ENCODE measurements at places on chromosomes 2 and 18.

DNA sequence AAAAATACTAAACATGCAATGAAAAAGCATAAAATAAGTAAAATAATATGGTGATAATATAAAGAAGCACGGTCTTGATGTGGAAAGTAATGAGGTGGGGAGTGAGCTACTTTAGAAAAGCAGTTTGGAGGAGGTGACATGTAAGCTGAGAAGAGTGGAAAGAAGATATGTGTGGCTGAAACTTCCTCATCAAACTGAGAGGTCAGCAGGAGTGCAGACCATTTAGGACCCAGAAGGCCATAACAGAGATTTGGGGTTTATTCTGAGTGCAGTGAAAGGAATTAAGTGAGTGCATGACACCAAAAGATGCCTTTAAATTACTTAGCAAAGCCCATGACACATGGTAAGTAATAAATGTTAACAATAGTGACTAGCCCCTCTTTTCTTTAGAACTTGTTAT is 24.4 kb upstream of the TMEM182 start:
- DNase-seq = no peak

- DNase-seq = no peak
Measured at GRCh38 chr2:44314362-44314761, 39.1 kb downstream of the SLC3A1 start.

- no peak for DNase-seq
Measured at GRCh38 chr2:190668892-190669291, 20.0 kb downstream of the NAB1 start.

DNA sequence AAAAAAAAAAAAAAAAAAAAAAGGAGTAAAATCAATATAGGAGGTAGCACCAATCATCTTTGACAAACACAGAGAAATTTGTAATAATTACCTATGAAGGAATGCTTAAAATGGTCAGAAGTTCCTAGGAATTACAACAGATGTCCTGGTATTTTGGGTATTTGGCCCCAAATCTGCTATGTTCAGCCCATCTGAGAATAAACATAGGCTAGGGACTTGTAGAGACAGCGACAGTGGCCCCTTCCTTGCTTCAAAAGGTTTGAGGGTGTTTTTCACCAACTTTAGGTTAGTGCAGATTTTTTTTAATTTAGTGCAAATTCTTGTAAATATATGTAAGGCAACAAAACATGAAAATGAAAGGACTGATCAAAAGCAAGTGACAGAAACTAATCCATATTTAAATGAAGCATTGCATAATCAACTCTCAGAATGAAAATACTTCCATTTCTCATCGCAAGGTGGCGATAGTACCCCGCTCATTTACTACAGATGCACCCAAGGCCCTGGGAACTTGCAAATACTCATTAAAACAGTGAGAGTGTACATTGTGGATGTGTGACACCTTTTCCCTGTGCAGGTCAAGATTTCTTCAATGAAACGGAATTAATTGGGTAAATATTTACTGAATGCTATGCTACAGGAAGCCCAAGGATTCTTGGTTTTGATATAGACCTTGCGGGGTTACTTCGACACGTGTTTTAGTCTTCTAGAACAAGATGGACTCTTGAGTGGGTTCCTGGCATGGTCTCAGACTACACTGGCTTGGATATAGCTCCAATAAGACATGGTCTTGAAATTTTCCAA is 44.6 kb downstream of the FAM124B start:
- no peak for DNase-seq

- no peak for DNase-seq
Measured at GRCh38 chr2:224938651-224939182, 103.6 kb downstream of the DOCK10 start.

- DNase-seq = no peak
Measured at GRCh38 chr18:23324056-23324811, 128.9 kb upstream of the RIOK3 start.

DNA sequence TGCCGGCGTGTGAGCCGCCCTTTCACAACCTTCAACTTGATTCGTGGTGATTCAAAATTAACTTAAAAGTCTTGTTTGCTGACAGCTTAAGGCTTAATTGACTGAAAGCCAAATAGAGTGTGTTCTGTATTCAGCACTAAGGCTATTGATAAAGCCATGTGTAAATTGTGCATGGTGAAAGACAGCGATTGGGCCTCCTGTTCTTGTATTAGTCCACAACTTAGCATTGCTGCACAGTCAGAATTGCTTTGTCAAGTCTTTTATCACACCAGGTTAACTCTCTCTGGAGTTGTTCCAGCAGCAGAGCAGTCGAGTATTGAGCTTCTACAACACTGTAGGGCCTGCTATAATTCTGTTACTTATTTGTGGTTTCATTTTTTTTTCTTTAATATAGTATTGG is 210.1 kb downstream of the WDR7 start:
- no peak for DNase-seq

- DNase-seq = no peak
Measured at GRCh38 chr18:32303400-32303799, 113.6 kb downstream of the MEP1B start.

- no peak for DNase-seq
Measured at GRCh38 chr2:145601361-145601925, 1081.5 kb upstream of the ZEB2 start.

DNA sequence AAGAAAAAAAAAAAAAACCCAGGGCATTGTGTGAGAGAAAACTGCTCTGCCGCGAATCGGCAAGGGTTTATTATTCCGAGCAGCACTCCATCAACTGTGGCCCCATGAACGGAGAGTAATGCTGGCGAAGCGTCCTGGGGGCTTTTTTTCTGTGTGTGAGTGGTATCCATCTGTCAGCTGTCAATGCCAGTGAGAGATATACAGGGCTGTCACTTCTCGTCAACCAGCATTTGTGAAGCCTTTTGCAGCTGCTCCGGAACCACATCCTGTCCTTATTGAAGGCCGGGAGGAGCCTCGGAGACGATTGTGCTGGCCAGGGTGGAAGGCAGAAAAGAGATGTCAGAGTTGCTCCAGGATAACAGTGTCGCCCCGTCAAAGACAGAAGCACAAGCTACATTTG is 356.9 kb upstream of the SMIM21 start:
- no peak for DNase-seq

- DNase-seq = no peak
Measured at GRCh38 chr2:134694411-134694810, 24.4 kb downstream of the TMEM163 start.

- no peak for DNase-seq
Measured at GRCh38 chr2:2701813-2702212, 370.7 kb upstream of the MYT1L start.

DNA sequence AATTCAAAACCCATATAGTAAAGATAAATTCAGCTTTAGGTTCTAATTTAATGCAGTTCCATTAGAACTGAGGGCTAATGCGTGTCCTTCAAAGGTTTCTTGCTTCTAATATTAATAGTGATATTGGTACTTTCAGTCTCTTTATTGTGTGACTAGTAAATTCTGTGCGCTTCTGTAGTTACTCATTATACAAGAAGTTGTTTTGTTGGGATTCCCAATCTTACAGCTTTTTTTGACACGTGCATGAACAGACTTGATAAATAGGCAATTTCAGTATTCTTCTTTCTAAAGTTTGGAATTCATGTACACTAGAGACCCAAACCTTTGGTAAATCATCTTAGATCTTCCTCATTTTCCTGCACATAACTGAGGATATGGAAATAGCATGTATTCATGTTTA is 71.8 kb downstream of the HAUS1 start:
- DNase-seq = no peak

- DNase-seq = no peak
Measured at GRCh38 chr2:120360307-120360855, 14.4 kb downstream of the INHBB start.

DNA sequence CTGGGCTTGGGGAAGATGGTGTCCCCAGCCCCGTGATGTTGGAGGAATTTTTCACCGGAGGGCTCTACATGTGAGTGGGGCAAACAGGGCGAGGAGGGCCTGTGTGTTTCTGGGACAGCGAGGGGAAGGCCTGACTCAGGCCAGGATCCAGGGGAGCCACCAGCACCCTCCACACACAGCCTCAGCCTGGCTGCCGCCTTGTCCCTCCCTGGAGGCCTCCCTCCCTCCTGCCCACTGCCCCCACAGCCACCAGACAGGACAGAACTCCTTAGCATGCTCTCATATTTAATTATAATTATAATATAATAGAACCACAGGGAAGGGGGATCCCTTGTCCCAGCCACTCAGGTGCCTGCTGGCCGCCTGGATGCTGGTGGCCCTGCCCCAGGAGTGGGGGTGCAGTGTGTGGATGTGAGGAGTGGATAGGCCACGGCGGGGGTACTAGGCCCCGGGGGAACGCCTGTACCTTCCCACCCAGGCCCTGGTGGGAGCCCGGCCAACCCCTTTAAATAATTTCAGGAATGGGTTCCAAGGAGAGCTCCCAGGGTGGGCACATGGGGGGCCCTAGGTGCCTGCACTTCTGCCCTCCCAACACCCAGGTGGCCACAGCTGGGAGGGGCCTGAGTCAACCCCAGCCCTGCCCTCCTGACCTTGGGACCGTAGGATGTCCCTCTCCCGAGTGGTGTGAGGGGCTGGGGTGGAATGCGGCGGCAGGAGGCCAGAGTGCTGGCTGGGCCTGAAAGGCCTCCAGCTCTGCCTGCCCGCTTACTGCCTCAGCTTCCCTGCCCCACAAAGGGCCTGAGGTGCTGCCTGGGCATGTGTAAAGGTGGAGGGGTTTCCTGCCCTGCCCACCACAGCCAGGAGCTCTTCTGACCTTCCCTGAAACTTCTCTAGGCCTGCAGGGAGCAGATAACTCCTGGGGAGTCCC is 8.8 kb downstream of the PDCD1 start:
- DNase-seq = no peak

GRCh38 chr2:220512419-220512818 is 885.0 kb downstream of the SLC4A3 start:
- no peak for DNase-seq

GRCh38 chr2:48165070-48165753 is 258.9 kb upstream of the FBXO11 start:
- DNase-seq = no peak

GRCh38 chr2:170013802-170014551 is 164.0 kb upstream of the MYO3B start:
- no peak for DNase-seq

DNA sequence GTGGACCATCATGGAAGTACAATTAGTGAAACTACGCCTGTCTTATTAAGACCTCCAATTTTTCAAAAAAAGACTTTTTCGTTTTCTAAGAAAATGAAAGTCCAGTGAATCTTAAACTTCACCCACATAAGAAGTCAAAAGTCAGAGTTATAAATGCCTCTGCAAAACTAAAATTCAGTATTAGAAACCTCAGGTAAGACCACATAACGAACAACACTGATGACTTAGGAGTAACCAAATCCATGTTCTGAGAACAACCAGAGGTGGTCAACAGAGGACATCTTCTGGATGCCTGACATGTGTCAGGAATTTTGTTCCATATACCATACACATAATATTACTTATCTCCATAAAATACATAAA is 62.4 kb downstream of the RPL31 start:
- DNase-seq = no peak

GRCh38 chr2:3396920-3397559 is 17.5 kb downstream of the TRAPPC12 start:
- DNase-seq = no peak

GRCh38 chr18:7990670-7991069 is 423.6 kb downstream of the PTPRM start:
- no peak for DNase-seq

GRCh38 chr2:126733795-126734194 is 77.8 kb downstream of the GYPC start:
- no peak for DNase-seq

- no peak for DNase-seq
Measured at GRCh38 chr2:101551336-101551888, 76.5 kb upstream of the RFX8 start.

DNA sequence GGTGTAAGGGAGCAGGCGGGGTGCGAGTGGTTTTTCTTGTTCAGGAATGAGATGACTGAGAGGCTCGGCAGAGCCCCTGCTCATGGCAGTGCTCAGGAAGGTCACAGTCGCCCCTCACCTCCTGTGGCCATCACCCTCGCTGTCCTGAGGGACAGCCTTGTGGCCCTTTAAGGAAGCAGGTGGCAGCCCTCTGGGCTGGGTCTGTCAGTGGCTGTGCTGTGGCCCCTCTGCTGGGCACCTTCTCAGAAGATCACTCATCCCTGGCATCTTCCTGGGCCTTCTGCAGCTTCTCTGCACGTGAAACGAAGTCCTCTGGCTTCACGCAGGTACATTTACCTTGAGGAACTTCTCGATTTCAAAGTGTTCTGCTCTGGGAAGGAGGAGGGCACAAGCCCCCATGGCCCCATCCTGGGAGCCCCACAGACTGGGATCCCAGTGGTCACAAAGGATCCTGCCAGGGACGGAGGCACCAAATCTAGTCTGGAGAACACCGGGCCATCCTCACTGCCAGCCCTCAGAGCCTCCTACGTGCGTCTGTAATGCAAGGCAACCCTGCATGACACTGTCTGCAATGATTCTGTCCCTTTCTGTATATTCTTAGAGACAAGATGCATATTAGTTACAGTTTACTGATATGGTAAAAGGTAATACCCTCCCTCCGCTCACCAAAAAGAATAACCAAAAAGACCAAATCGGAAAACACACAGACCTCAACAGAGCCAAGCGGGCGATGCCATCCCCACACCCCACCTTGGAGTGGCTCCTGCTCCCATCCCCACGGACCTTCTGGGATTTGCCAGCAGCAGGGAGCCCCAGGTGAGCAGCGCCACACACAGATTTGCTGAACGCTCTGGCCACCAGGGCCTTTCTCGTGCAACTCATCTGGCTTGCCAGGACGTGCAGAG is 25.9 kb upstream of the FAHD2A start:
- no peak for DNase-seq

GRCh38 chr2:182910965-182911364 is 44.5 kb upstream of the FRZB start:
- no peak for DNase-seq

- no peak for DNase-seq
Measured at GRCh38 chr2:239167766-239168444, 232.9 kb downstream of the HDAC4 start.

DNA sequence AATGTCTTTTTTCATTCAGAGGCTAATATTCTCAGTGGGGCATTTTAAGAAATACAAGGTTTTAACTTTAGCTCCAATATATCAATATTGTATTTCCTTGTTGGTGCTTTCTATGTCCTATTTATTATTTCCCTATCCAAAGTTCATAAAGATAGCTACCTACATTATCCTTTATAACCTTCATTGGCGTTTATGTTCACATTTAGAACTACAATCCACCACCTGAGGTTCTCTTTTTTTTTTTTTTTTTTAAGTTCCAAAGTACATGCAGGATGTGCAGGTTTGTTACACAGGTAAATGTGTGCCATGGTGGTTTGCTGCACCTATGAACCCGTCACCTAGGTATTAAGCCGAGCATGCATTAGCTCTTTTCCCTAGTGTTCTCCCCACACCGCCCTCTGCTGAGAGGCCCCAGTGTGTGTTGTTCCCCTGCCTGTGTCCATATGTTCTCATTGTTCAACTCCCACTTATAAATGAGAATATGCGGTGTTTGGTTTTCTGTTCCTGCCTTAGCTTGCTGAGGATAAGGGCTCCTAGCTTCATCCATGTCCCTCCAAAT is 694.6 kb downstream of the SUCLG1 start:
- no peak for DNase-seq

All from heart right ventricle (tissue), 16 donors.